Inflammatory macrophage treated with lipopolysaccharide for 4 hours (primary cell): ENCODE measurements at places on chromosomes 3 and 15.
A peak's percentile ranks its signal among the peaks of the same experiment; 100 is the strongest.

DNA sequence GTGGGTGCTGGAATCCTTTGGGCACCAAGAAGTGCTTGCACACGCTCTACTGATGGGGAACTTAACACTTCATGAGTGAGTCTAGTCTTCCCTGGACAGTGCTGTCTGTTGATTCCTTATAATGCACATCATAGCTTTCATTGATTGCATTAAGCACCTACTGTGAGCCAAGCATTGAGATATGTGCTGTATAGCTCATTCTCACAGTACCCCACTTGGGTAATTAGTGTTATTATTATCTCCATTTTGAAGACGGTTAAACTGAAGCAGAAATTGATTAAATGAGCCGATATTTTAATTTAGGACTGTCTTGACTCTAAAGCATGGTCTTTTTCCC lies 504 bp upstream of the PDHB start:
- no peak for DNase-seq

- peak; percentile 81 for DNase-seq
Measured at GRCh38 chr3:16869261-16870005, 15.3 kb upstream of the PLCL2 start.

- no peak for DNase-seq
Measured at GRCh38 chr15:47607695-47608094, 109.6 kb upstream of the SEMA6D start.

DNA sequence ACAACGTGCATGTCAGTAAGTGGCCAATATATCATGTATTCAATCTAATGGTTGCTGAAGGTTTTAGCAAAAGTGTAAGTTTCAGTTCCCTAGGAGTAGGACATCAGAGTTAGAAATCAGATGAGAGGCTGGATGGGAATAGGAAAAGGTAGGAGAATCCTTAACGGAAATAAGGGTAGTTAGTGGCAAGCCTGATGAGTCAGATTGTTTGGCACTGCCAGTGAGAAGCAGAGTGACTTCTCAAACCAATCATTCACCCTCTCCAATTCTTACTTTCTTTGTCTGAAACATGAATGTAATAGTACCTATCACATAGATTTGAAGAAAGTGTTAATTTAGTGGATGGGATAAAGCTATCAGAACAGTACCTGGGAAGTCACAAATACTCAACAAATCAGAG lies 894.0 kb downstream of the NTRK3 start:
- no peak for DNase-seq

DNA sequence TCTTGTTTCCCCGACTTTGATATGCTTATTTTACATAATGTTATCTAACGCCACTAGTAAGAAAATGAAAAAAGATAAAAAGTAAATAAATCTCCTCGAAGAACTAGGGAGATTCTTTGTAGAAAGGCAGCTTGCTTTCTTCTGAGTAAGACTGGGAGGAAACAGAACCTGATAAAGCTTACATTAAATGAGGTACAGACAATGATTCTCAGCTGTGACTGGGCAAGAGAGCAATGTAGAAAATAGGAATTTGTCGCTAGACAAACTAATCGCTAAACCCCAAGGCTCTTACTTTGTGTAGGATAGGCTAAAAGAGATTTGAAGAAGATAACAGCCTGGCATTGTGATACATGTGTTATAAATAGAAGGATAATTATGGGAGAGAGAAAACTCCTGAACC lies 919.0 kb upstream of the ALCAM start:
- DNase-seq, result no peak

- DNase-seq, result no peak
Measured at GRCh38 chr3:188697127-188697526, 474.6 kb upstream of the TPRG1 start.

GRCh38 chr3:172210355-172210754 lies 171.0 kb downstream of the FNDC3B start:
- DNase-seq, result peak; percentile 87

DNA sequence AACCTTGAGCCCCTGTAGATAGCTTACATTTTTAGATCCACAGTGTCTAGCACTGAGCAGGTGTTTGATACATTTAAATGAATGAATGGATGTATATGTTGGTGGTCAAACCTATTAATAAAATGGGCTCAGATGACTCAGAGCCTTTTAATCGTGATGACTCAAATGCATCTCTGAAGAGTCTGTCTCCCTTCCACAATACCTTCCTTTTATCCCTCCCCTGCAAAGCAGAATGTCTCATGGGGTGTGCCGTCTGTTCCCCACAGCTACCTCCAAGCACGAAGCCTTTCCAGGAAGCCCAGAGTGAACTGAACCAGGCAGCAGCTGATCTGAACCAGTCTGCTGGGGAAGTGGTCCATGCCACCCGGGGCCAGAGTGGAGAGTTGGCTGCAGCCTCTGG lies 303.5 kb upstream of the TPM1 start:
- no peak for DNase-seq

- DNase-seq, result peak; percentile 70
Measured at GRCh38 chr3:105798381-105798934, 70.4 kb downstream of the CBLB start.

- no peak for DNase-seq
Measured at GRCh38 chr3:37545479-37545878, 316.2 kb upstream of the CTDSPL start.

DNA sequence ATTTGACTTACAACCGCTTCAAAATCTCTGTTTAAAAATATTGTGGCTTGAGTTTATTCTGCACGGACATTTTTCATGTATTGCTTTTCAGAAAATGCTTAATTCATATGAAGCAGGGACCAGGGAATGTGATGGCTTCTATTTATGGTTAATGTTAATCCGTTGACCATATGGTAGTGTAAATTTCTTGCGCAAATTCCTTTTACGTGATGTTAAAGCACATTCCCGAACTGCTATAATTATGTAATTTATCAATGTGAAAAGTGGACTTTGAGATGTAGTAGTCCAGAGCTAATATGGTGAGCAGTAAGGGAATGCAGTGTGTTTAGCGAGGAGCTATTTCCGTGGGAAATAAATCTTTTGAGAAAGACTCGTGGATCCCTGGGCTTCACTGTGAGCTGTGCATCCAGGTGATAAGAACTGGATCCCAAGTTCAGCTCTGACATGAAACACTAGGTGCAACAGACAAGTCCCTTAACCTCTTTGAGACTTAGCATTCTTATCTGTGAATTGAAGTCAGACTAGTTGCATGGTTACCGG lies 27.3 kb downstream of the ANAPC13 start:
- DNase-seq, result no peak
